ENCODE measurements at places on chromosomes 13 and 19.

GRCh38 chr19:19296953-19297689 is 23.2 kb downstream of the SUGP1 start:
- DNase-seq: no peak

GRCh38 chr19:56594446-56594782 is 688 bp upstream of the ZNF71 start:
- no peak for DNase-seq

DNA sequence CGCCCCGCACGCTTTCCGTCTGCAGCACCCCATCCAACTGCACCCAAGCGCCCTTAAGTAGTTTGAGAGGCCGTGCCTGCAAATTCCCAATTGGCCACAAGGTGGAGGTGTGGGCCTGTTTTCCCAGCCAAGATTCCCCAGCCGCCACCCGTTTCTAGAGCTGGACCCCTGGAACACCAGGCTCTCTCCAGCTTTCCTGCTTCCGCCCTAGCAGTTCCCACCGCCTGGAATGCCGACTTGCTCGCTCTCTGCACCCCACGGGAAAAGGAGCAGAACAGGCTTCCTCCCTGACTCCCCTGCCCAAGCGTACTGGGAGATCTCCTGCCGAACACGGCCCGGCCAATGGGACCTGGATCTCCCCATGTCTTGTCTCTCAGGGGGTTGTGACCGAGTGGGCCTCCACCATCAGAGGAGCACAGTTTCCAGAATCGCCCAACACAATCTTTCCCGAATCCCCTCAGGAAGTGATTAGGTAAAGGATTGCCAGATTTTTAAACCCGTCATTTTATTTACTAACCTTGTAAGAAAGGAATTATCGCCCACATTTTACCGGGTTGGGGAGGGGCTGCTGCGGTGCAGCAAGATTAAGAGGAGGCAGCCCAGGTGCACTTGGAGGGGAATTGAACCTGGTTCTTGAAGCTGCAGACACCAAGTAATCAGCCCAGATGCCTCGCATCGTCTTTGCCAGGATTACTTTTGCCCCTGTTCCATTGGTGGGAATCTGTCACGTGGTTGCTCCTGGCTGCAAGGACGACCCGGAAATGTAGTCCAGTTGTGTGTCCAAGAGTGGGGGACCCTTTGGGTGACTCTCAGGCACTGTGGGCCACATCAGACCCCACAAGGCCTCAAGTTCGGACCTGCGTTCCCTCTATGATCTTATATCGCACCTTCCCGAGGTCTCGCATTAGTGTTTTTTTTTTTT is 3.5 kb upstream of the NAPSA start:
- DNase-seq: peak; percentile 96

- no peak for DNase-seq
Observed at GRCh38 chr13:44352671-44353070, 21.0 kb upstream of the SERP2 start.

DNA sequence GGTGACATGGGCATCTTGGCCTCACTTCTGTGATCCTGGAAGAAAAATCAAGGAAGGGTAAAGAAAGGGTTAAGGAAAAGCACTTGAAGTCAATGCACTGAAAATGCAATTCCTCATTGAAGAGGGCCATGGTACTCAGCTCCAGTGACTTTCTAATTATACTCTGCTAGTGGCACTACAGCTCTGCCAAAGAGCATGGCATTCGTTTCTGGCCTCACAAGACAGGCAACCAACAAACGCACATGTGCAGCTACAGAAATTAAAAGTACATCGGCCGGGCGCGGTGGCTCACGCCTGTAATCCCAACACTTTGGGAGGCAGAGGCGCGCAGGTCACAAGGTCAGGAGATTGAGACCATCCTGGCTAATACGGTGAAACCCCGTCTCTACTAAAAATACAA is 21.8 kb downstream of the SACS start:
- peak; percentile 14 for DNase-seq

DNA sequence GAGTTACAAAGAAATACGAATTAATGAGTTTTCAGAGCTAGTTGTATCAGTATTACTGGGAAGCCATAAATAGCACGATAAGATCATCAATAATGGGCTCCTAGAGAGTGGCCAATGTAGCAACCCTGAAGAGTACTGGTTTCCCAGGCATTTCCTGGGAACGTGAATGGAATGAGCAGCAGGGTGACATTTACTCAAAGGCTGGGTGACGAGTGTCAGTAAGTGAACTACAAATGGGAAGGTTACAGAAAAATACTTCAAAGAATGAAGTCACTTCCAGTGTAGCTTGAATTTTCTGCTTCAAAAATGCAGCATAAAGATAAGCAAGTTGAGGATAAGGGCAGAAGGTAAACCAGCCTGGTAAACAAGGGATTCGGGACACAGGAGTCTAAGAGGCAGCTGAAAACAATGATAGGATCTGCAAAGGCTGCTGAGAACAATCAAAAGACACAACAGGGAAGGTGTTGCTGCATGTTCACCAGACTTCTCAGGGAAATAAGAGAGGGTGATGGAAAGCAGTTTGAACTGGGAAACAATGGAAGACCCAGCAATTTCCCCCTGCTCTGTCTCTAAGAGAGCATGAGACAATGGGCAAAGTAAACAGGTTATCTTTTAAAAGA is 48.6 kb upstream of the POSTN start:
- no peak for DNase-seq

DNA sequence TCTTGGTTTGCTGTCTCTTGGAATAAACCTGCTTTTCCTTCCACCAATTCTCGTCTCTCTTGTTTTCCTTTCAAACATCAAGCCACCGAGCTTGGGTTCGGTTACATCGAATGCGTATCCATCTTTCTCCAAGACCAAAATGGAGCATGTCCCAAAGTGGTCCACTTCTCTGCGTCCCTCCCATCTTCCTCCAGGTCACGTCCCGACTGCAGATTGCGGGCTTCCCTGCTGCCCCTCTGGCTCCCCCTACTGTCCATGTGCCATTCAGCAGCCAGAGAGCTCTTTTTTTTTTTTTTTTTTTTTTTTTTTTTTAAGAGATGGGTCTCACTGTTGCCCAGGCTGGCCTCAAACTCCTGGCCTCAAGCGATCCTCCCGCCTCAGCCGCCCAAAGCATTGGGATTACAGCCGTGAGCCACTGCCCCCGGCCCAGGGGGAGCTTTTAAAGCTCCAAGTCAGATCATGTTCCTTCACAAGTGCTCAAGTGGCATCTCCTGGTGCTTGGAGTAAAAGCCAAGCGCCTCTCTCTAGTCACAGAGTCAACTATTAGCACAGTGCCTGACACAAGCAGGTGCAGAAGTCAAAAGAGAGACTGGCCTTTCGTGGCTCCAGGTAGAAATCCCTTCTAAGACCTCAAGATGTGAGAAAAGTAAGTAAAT is 10.0 kb downstream of the COL5A3 start:
- peak; percentile 89 for DNase-seq

DNA sequence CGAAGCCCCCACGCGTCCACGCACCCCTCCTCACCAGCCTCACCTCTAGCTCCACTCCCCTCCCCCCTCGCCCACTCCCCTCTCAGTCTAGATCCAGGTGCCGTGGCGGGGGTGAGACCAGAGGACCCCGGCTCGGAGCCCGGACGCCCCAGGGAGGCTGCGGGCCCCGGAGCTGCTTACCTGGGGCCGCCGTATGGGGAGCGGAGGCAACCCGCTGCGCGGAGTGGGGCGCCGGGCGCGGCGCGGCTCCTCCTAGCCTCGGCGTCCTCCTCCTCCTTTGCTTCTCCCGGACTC is 353 bp downstream of the ENOX1 start:
- DNase-seq: no peak

- DNase-seq: no peak
Observed at GRCh38 chr19:47107953-47108746, 5.4 kb downstream of the ZC3H4 start.

- no peak for DNase-seq
Observed at GRCh38 chr13:42549552-42549936, 24.4 kb upstream of the TNFSF11 start.

GRCh38 chr13:25067064-25067463 is 28.9 kb upstream of the PABPC3 start:
- DNase-seq: no peak

GRCh38 chr13:39306639-39307589 is 268.7 kb downstream of the NHLRC3 start:
- DNase-seq: no peak

- DNase-seq: no peak
Observed at GRCh38 chr13:100483841-100484381, 104.7 kb downstream of the GGACT start.

GRCh38 chr19:6059396-6059947 is 50.8 kb downstream of the RFX2 start:
- DNase-seq: no peak
